ENCODE measurements at places on chromosomes 11 and 22.

GRCh38 chr11:31818874-31819331 lies 7.8 kb upstream of the PAX6 start:
- DNase-seq, result no peak

DNA sequence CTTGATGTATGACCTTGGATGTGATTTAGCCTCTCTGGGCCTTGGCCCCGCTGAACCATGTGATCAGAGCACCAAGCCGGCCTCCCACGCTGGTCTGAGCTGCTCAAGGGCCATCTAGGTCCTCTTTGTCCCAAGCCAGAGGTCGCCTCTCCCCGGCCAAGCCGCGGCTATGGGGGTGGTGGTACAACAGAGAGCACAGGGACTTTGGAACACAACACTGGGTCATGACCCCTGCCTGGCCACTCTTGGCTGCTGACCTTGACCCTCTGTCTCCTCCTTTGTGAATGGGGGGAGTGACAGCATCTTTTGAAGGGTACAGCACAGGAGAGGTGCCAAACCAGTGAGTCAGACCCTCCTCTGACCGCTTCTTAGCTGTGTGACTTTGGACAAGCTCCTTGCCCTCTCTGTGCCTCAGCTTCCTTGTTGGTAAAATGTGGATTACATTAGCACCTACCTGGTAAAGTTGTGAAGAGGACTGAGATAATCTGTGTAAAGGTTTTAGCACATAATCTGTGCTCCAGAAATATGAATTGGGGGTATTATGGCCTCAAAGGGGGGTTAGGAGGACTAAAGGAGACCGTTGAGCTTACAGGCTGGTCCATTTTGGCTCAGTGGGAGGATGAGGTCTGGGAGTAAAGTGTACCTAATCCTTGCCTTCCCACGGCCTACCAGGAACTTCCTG lies 4.7 kb downstream of the SCYL1 start:
- no peak for DNase-seq

GRCh38 chr11:130313383-130314183 lies 1.1 kb downstream of the ZBTB44 start:
- DNase-seq, result no peak

DNA sequence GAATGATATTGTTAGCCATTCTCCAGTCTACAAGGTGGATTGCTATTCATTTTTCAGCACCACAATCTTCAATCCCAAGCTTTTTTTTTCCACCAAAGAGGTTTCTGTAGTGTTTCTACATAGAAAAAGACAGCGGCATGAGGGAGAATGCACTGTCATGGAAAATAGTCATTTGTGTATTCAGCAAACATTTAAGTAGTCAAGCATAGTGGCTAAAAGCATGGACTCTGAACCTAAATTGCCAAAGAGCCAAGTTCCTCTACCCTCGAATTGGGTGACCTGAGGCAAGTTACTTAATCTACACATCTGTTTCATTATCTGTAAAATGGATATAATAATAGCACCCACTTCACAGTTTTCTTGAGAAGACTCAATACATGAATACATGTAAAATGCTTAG lies 14.2 kb downstream of the GAS2 start:
- no peak for DNase-seq

Data from NCI-H510A (cell line).